Cerebellum (tissue), 4 donors: ENCODE measurements at places on chromosomes 6 and 20. TPM values are rescaled to one million over a fixed set of nuclear protein-coding genes. Genes with fewer than 3 reads are reported as not detected.

Gene ANKEF1
- total RNA-seq = 3.5 TPM

Gene C20orf204
- 3.8 TPM for total RNA-seq

Gene TOX2
- 0.54 TPM for total RNA-seq

Gene COX4I2
- total RNA-seq = not detected

Gene KIF13A
- 32.3 TPM for total RNA-seq

Gene KIAA1755
- total RNA-seq = 5.6 TPM

Gene PARD6B
- 8.5 TPM for total RNA-seq

Gene GJA10
- total RNA-seq = not detected

Gene PHACTR1
- total RNA-seq = 35.8 TPM

Gene BICRAL
- total RNA-seq = 20.2 TPM

Gene MYBL2
- 2.4 TPM for total RNA-seq

Gene SLX4IP
- 11.4 TPM for total RNA-seq

Gene RNF8
- 17.7 TPM for total RNA-seq

Gene GSTA2
- total RNA-seq = not detected

Gene TMEM170B
- 42.9 TPM for total RNA-seq

Gene HMGN3
- 37.5 TPM for total RNA-seq

Gene BFSP1
- total RNA-seq = 1.5 TPM

Gene BMP5
- 17.4 TPM for total RNA-seq

Gene C2
- total RNA-seq = 4.1 TPM

Gene RAMACL
- 3.5 TPM for total RNA-seq

Gene LPA
- 4.4 TPM for total RNA-seq

Gene TRIM10
- total RNA-seq = 0.36 TPM

Gene OSER1
- 21.7 TPM for total RNA-seq

Gene DHX16
- 17.2 TPM for total RNA-seq

Gene OR2H1
- not detected for total RNA-seq
